ENCODE measurements at places on chromosomes 3 and 15. TPM values are rescaled to one million over a fixed set of nuclear protein-coding genes. Genes with fewer than 3 reads are reported as not detected.

- DNase-seq: no peak
These were observed 42.0 kb downstream of the GSK3B start for GRCh38 chr3:120052225-120052624.

DNA sequence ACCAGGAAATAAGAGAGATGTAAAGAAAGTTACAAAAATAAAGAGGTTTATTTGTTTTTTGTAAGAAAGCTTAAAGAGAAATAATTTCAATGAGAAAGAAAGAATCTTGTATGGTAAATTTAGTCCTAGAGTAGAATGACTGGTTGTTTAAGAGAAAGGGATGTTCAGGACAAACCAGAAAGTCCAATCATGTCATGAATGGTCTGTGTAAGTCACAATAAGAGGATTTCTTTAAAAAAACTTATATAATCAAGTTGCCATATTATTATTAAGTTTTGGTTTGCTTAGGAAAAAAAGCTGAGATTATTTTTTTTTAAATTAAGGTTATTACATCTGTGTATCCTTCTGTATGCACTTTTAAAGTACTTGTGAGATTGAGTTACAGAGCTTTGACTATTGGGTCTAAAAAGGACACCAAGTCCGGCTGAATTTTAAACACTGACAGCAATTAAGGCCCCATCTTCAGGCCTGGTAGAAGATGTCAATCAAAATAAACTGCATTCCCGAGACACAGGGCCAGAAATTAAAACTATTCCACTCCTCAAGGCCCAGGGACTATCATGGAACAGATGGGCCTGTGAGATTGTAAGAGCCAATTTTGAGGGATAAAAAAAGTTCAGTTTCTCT, 12.2 kb downstream of the ERICH6 start:
- DNase-seq: no peak

DNA sequence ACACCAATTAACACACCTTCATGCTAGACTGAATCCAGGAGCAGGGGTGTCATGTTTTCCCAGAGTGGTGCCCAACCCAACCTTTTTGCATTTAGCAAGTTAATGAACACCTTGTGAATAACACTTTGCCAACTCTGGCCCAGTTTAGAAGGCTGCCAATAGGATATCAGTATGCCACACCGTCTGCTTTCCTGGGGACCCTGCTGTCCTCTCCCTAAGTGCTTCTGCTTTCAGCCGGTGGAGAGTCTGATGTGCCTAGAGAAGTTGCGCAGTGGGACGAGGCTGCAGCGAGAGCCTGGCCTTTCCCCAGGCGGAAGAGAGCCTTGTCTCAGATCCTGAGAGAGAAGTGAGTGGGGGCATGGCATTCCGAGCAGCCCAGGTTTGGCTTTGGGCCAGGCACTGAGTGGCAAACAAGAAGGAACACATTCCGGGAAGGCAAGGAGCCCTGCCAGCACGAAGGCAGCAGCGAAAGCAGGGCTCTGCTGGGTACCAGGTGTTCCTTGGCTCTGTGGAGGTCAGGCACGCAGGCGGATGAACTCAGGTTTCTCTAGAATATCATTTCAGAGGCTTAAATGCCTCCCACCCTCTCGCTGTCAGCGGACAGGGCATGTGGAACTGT, 36.9 kb downstream of the SENP8 start:
- DNase-seq: no peak

GRCh38 chr3:148751461-148751860, 53.8 kb downstream of the AGTR1 start:
- DNase-seq: no peak

- no peak for DNase-seq
These were observed 3.9 kb upstream of the CACNA1D start for GRCh38 chr3:53490459-53490968.

SERPINI2 gene
- polyA plus RNA-seq: not detected

NMB gene
- polyA plus RNA-seq: 3.8 TPM

NRG4 gene
- not detected for polyA plus RNA-seq

SLC28A1 gene
- not detected for polyA plus RNA-seq

GOLGA8T gene
- polyA plus RNA-seq: not detected

Measured in AG04450 (cell line).